ENCODE measurements at places on chromosomes 11 and 22.

DNA sequence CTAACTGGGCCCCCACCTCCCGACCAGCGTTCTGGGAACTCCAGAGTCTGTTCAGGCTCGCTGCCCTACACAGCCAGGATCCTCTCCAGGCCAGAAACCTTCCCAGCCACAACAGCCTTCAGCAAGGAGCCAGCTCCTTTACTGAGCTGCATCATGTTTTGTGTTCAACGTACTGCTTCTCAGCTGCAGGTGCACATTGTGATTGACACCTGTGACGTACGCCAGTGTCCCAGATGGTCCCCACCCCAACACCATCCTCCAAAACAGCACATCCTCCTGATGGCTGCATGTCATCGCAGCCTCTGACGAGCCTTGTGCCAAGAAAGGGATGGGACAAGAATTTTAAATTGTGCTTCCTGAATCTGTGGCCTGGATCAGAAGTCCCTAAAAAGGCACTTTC, 117.5 kb downstream of the SPATA19 start:
- no peak for DNase-seq

DNA sequence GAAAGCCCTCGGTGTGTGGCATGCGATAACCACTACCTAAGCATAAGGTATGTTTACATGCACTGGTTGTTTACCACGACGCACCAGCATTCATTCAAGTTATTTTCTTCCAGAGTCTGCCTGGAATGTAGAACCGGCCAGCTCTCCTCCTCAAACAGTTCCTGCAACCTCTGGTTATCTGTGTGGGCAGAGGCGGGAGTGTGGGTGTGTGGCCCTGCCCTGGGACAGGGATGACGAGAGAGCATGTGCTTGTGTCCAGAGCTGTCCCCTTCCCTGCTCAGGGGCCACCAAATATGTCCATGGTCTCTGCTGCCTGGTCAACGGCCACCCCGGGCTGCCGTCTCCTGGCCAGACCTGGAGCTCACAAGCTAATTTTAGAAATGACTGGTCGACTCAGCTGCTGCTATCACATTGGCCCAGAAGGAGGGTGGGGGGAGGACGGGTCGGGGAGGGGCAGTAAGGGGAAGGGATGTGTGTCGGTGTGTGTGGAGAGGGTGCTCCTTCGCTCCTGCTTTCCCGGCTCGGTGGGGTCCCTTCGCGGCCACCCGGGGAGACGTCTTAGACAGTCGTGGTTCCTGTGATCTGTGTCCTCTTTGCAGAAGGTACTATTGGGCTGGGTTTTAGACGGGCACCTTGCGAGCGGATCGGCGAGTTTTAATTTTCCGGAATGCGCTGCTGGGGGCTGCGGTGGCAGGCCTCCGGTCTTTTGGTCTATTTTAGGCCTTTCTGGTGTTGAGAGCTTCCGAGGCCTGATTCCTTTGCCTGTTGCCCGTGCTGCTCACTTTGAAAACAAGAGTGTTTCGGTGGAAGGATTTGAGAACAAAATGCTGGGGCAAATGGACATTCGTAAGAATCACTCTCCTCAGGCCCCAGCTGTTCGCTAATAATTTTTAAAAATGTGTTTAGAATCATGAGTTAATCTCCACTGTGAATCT, at the start of gene MYO18B:
MYO18B (plus strand) TSS at position 497 of the 935 bp plus-strand sequence. CDS start 18,905 bp downstream, outside the sequence.
- no peak for DNase-seq

DNA sequence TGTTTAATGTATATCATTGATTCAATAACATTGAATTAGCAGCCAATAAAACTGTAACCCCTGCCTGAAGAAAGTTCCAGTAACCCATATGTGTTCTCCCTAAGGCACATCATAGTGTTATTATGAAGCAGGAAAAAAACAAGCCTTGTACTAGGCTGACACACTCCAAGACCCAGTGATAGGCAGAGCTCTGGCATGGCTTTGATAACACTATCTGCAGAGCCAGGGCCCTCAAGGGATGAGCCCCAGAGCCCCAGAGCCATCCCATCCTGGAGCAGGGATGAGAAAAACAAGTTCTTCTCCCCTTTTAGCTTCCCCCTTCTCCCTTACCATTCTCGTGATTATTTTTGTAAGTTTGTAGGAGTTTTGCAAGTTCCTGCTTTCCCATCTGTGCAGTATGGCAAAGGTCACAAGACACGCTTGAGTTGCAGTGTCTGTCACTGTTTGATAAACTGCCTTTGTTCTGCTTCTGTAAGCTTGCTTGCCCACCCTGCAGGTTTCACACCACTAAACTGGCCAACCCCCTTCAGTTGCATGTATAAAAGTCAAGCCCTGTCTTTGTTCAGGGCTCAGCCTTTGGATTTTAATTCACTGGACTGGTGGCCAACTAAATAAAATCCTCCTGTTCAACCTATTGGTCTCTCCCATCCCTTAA, 22.3 kb upstream of the GUCY1A2 start:
- DNase-seq = no peak

GRCh38 chr11:128324051-128324481, 263.3 kb downstream of the ETS1 start:
- no peak for DNase-seq

DNA sequence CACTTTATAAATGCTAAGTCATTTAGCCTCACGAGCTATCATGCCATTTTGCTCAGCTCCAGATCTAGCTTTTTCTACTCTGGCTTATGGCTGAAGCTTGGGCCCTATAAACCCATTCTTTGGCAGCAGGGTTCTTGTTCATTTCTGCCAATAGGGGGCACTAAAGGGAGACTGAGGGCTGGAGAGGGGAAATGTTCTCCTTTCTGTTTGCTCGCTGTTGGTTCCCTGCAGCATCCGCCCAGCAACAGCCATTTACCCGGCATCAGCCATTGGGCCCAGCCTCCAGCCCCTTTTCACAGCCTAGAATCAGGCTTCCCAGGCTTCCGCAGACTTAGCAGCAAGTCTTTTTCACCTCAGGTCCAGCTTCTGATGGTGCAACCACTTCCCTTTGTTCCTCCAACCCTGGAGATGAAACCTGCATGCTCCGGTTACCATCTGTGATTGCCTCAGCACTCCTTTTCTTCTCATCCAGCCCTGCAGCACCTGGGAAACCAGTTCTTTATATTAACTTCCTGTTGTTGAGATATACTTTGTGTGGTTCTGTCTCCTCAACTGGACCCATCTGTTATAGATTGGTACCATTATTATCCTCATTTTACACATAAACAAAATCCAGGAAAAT, 4.2 kb upstream of the ME3 start:
- no peak for DNase-seq

DNA sequence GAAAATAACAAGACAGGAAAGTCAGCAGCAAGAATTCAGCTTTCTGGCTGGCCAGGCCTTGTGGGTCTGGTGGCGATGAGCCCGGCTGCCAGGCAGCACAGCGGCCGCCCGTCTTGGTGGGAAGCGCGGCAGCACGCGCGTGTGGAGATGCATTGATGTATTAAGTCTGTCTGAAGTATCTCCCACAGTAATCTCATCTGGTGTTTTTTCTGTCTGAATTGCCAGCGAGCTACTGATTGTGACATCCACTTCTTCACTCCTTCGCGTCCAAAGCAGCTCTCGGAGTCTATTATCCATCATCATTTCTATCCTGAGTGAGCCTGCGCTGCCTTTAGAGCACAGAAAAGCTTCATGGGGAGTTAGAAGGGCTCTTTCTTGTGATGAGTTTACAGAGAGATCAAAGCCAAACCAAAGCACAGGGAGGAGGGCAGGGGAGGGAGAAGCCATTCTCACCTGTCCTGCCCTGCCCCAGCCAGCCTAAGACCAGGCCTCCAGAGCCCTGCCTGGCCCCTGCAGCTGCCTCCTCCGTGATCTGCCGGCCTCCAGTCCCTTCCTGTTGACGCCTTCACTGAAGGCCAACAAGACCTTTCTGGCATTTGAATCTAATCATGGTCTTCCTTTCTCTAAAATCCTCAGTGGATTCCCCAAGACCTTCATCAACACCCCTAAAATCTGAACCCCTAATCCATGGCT, 1419.0 kb downstream of the TBC1D22A start:
- DNase-seq = no peak

DNA sequence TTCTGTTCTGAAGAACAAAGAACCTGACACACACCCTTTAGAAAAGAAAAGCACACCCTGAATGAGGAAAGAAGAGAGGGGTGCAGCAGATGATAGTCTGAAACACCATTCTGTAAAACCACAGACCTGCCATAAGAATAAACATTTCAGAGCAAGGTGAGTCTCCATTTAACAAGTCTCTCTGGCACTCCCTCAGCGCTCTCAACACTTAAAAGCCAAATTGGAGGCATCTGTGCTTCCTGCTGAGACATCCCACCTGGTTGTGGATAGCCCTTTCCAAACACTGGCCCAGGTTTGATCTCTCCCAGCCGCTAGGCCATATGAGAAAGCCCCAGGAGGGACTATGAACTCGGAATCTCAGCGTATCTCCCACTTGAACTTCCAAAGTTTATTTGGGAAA, 36.3 kb downstream of the ETS1 start:
- DNase-seq = no peak

DNA sequence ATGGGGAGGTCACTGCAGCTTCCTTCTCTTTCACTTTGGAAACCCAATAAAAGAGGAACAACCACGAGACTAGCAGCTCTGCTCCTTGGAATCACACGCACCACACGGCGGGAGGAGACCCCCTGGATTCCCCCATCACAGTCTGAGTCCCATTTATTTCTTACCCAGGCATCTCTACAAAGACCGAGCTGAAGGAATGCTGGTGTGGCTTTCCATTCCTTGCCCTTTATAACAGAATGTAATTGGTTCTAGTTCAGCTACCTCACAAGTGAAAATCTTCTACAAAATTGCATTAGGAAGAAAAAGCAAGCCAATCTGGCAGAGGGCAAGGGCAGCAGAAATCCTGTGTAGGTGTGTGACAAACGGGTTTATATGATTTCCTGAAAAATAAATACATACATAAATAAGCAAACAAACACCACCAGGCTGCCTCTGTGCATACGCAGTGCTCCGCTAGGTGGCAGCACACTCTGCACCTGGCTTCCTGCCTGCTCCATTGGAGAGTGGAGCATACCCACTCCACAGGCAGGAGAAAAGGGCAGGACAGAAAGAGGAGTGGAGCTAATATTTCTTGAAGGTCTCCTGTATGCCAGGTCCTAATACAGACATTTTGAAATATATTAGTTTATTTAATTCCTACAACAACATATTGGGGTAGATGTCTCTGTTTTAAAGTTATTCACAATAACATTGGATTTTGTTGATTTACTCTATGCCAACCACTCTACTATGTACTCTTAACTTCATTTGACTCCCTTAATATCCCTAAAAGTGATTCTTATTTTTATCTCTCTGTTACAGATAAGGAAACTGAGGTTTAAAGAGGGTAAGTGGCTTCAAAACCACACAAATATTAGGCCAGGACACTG, 673.1 kb downstream of the KCNA4 start:
- DNase-seq = peak; percentile 17

DNA sequence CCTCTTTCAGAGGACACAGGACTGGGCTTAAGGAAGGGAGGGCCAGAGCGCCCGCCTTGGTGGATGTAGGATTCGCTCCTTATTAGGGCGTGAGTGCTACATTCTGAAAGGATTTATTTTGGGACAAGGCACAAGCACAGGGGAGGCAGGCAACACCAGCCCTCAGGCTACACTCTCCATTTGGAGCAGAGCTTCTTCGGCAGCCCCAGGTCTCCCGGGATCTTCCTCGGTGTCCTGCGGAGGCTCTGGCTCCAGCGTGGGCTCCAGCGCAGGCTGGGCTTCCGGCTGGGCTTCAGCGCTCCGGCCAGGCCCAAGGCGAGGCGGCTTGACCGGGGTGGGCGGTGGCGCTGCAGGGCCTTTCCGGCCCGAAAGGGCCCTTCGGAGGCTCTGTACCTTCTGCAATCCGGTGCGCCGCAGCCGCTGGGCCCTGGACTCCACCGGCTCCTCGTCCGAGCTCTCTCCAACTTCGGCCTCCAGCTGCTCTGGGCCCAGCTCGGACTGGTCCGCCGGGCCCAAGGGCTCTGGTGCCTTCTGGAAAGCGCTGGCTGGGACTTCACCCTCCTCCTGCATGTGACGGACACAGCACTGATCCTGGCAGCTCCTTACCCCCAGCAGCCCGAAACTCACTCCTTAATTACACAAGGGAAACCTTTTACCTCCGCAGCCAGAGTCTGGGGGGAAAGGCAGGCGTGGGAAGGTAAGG, 1.1 kb downstream of the CAVIN3 start:
- DNase-seq = no peak

DNA sequence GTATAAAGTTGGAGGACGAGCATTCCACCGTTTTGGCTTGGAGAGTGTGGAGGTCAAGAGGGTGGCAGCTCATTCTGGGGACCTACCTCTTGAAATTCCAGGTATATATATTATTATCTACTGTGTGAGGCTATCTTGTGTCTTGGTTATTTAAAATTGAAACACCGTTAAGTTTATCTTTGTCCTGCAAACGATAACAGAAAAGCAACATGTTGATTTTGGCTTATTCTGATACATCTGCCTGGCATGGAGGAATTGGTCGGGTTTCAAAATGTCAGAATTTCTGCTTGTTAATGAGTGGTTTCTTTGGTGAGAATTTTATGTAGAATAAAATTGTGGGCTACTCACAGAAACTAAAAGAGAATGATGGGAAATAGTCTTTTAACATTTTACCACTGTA, 54.4 kb downstream of the SVIP start:
- no peak for DNase-seq

- DNase-seq = no peak
Observed at GRCh38 chr11:123313262-123313661, 116.8 kb upstream of the GRAMD1B start.

- no peak for DNase-seq
Observed at GRCh38 chr22:47835726-47836125, 1073.3 kb downstream of the TBC1D22A start.

DNA sequence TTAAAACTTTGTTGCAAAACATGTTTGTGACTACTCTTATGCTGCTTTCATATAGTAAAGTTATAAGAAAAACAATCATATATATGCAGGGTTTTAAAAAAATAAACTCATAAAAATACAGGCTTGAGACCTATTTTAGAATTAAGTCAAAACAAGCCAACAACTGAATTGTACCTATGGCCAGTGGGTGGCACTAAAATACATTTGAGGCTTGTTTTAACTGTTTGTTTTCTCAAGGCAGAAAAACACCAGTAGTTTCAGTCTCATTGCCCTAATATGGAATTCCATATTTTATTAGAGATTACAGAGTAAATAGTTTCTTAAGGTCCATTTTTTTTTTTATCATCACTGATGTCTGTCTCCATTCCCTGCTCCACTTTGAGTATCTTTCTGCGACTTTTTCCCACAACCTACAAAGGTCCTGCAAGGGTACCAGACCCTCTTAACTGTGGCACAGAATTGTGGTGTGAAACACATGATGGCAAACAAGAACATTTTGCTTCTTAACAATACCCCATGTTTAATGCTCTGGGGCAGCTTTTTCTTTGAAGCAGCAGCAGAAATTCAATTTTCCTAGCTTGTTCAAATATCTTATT, 8.5 kb upstream of the CCDC89 start:
- DNase-seq = no peak

DNA sequence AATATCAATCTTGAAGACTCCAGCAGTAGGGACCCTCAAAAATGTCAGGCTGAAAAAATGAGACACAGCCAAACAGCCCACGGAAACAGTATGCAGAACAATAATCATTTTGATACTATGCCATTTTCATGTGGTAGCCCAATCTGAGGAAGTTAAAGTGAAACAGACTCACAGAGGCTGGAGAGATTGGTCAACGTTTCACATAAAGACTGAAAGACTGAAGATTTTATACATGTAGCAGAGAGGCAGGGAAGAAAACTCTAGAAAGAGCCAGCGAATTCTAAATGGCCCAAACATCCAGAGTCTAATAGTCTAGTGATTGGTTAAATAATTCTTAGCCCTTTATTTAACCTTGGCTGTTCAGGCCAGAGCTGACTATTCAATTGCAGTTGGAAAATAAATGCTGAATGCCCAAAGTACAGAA, 49.4 kb downstream of the MAML2 start:
- DNase-seq = no peak

- DNase-seq = no peak
Observed at GRCh38 chr22:48631288-48631863, 1196.3 kb downstream of the BRD1 start.

GRCh38 chr11:28632338-28632737, 524.1 kb downstream of the METTL15 start:
- no peak for DNase-seq

Measured in NCI-H2107 (cell line).